Stimulated activated CD8-positive, alpha-beta memory T cell treated with anti-CD3 and anti-CD28 coated beads, Interleukin-2, amount 100 ng/mL, for 1 hour (primary cell): ENCODE measurements at places on chromosomes 12 and 14.

GRCh38 chr12:753611-754472, 1.5 kb downstream of the WNK1 start:
- peak; percentile 11 for DNase-seq

- DNase-seq: no peak
Measured at GRCh38 chr14:81400852-81401251, 728 bp upstream of the STON2 start.

- no peak for DNase-seq
Measured at GRCh38 chr14:45261209-45261608, 8.2 kb upstream of the MIS18BP1 start.

DNA sequence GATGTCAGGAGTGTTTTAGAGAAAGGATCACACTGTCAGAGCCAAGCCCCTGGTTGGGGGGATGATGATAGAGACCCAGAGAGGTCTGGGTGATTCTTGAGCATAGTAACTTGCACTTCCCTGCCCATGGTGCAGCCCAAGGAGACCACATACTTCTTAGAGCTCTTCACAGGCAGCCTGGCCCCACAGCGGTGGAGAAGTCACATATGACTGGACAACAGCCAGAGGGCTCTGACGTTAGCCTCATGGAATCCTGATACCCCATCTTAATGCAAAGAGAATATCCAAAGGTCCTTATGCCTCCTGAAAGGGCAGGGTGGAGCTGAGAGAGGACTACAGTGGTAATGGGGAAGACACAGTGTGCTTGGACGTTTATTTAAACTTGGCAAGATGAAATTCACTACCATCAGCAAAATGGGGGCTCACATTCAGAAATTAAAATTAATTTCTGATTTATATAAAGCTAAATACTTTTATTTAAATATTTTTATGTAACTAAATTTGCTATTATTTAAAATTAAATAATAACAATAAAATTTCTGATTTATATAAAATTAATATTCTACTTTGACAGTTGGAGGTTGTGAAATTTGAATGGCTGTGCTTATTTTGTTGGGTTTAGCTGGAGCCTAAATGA, 131.3 kb downstream of the KTN1 start:
- no peak for DNase-seq

DNA sequence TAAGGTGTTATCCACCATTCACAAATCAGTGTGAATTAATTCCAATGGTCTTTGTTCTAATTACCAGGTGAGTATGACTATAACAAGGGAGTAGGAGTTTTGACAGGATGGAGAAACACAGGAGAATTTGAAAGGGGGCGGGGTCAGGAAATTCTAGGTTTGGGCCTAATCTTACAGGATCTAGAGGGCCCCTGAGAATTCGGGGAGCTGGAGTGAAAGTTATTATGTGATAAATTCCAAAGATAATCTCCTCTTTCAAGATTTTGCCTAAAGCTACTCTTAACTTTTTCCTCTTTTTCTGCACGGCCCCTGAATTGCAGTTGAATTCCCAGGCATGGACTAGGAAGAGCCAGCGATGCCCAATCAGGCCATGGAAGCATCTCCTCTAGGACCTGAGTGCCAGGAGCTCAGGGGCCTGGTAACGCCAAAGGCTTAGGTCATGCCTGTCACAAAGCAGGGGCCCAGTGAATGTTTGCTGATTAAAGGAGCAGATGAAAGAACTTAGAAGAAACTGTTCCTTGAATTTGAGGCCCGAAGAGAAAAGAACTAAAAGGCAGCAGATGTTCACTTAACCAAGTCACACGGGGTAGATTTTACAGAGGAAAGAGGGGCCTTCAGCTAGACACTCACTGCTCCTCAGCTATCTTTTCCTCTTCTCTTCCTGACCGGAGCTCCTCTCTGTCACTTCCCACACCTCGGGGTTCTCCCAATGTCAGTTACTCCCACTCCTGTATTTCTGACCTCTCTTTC, 195.5 kb downstream of the PPM1H start:
- DNase-seq: no peak

GRCh38 chr14:72476657-72477499, 417.0 kb downstream of the DPF3 start:
- DNase-seq: peak; percentile 26

- no peak for DNase-seq
Measured at GRCh38 chr14:106843951-106844483, 1317.6 kb downstream of the TMEM121 start.

DNA sequence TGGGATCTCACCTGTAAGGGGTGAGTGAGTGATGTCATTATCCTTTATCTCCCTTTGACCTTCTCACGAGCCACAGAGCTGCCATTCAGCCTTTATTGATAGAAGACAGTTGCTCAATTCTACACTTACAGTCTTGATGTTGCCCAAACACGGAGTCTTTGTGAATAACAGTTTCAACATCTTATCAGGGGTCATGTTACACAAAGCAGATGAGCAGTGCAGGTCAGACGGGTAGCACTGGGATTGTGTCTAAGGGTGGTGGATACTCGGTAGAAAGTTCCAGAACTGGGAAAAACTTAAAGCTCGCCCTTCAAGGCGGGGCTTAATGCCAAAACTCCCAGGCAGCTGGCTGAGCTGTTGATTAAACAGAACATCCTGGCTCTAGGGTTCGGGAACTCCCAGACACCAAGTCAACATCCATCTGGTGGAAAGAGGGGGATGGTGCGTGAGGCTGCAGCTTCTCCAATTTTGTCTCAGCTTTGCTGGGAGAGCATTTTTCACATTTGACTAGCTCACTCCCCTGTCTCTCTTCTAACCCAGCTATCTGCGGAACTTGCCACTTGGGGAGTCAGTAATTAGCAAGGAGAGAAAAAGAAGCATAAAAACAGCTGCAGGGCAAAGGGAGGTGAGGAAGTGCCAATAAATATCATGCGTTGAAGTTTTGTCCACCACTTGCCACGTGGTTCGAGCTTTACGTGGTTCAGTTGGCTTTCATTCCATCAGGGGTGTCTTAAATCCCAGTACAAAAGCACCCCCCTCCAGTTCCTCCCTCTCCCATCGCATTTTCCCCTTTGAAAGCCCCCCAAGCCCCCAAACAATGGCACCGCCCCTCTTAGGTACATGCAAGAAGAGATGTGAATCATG, 31.0 kb downstream of the FOXN4 start:
- DNase-seq: no peak

DNA sequence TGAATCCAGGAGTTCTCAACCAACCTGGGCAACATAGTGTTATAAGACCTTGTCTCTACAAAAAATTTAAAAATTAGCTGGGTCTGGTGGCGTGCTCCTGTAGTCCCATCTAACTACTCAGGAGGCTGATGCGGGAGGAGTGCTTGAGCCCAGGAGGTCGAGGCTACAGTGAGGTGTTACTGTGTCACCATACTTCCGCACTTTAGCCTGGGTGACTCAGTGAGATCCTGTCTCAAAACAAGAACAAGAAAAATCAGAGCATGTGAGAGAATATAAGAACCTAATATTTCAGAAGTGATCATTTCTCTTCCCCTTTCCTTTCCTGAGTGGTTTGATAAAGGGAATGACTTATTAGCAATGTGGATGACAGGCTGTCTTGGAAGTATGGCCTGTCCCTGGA, 9.5 kb downstream of the TRAF3 start:
- no peak for DNase-seq

DNA sequence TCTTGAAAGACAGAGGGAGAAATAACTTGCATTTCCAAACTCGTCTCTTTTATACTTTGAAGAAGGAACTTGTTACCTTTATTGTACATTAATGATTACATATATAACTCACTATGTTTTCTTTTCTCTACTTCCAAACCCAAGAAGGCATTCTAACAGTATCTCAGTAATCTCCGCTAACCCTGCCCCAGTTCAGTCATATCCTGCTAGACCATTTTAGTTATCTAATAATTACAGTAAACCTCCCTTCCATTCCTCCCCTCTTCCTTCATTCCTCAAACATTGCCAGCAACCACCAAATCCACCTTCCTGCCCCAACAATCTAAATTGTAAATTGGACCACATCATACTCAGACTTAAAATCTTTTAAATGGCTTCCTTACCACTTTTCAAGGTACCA, 30.6 kb downstream of the STK38L start:
- DNase-seq: no peak
